Activated naive CD8-positive, alpha-beta T cell treated with anti-CD3 and anti-CD28 coated beads for 36 hours (primary cell): ENCODE measurements at places on chromosomes 4 and X.

DNA sequence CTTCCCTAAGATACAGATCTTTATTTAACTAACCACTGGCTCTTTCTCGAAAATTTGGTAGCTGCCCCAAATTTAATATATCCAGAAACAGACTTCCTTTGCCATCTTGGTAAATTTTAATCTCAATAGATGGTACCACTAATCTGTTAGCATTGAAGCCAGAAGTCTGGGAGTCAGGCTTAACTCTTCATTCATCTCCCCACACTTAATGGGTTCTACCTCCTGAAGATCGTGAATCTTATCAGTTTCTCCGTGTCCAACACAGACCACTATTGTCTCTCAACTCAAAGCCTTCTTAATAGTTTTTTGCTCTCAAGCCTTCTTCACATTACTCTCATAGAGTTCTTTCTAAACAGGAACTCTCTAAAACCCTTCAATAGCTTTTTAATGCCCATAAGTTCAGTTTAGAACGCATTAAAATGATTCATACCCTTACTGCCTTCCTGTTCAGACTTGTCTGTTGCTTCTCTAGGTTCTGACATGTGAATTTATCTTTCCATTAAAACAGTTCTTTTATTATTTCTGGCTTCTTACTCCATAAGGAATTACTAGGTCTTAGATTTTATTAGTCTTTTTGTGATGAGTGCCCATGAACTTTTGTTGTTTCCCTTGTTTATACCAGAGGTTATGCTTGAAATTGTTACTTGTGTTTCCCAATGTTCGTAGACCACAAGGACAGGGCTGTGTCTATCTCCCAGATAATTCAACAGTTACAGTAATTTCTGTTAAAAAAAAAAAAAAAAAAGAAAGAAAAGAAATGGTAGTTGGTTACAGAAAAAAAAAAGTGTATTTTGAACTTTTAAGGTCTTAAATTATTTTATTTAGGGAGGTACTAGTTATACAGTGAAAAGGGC, 54.7 kb downstream of the SMARCAD1 start:
- no peaks in the 10 kb centered on the region for H3K4me1 ChIP-seq
- DNase-seq = no peak
- H3K36me3 ChIP-seq = peaks cover 14% of the 10 kb centered on the region
- H3K27ac ChIP-seq = no peak overlapping the region
- no peak overlapping the region for H3K4me3 ChIP-seq

- H3K4me3 ChIP-seq = no peak overlapping the region
- no peaks in the 10 kb centered on the region for H3K4me1 ChIP-seq
- DNase-seq = no peak
- H3K27me3 ChIP-seq = peaks cover 3% of the 10 kb centered on the region
Observed at GRCh38 chr4:181674315-181674875, 568.8 kb upstream of the TENM3 start.

DNA sequence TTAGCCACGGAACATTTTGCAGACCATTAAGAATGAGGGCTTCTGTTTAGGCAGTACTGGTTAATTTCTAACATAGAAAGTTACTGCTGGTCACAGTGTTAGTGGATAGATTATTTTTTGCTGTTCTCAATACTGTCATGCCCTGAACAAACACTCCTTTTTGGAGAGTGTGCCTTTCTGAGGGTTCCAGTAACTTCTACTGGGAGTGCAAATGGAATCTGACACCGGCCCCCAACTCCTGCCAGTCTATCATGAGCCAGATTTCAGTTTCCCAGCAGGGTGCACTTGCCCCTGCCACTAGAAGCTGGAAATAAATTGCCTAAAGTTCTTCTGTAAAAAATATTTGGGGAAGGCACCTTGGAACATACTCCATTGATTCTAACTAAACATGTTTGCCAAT, 224.4 kb upstream of the GPC4 start:
- no peak overlapping the region for H3K27ac ChIP-seq
- H3K4me3 ChIP-seq = no peak overlapping the region
- H3K27me3 ChIP-seq = no peaks in the 10 kb centered on the region
- H3K36me3 ChIP-seq = no peaks in the 10 kb centered on the region
- H3K4me1 ChIP-seq = no peaks in the 10 kb centered on the region

GRCh38 chr4:23373261-23373660, 516.6 kb downstream of the PPARGC1A start:
- no peak overlapping the region for H3K4me3 ChIP-seq
- H3K27ac ChIP-seq = no peak overlapping the region
- H3K4me1 ChIP-seq = no peaks in the 10 kb centered on the region

GRCh38 chr4:1331591-1332353, 15.2 kb upstream of the UVSSA start:
- H3K27ac ChIP-seq = peak overlapping the region; percentile 31
- DNase-seq = no peak
- peaks cover 28% of the 10 kb centered on the region for H3K4me1 ChIP-seq
- peaks cover 35% of the 10 kb centered on the region for H3K36me3 ChIP-seq
